ENCODE measurements at places on chromosomes 2 and 18. TPM values are rescaled to one million over a fixed set of nuclear protein-coding genes. Genes with fewer than 3 reads are reported as not detected.
A peak's percentile ranks its signal among the peaks of the same experiment; 100 is the strongest.

DNA sequence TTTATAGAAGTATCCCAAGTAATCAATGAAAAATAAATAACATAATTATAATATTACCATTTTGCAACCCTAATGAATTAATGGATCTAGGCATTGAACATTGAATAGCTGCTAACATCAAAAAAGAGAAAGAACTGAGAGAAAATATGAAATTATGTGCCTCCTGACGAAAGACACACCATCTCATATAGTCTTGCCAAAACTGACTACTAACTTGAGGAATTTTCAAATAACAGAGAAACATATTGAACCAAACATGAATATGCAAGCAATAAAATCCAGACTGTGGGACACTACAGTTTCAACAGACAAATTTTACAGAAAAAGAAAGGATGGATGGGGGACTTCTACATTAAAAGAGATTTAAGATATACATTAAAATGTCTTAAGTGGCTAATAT lies 165.7 kb downstream of the WDPCP start:
- DNase-seq: no peak

DNA sequence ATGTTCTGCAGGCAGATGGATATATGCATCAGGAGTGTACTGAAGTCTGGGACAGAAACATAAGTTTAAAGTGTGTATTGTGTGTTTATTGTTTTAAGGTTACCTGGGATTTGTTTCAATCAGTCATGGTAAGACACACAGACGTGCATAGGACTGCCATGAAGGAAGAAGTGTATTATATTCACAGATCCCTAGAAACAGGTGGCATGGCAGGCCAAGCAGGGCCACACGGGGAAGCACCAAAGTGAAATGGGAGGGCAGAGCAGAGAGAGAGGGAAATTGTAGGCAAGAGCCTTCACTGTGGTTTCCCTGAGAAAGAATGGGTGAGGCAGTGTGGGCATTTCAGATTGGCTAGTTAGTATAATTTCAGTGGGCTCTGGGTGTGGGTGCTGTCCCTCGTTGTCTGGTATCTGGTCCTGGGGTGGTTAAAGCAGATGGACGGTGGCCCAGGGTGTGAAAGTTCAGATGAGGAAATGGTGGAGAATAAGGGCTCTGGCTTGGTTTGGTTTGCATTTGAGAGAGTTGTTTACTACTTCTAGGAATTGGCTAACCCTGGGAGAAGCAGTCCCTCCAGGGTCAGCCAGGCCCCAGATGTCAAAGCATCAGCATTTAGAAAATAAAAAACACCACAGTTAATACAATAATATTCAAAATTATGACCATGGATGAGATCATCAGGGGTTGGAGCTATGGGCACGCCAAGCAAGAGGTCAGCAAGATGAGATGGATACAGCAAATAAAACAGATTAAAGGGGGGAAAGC lies 160.0 kb downstream of the LRRC30 start:
- DNase-seq: no peak

The CTAGE1 gene
- total RNA-seq: not detected

The GAREM2 gene
- 2.4 TPM for total RNA-seq

DNA sequence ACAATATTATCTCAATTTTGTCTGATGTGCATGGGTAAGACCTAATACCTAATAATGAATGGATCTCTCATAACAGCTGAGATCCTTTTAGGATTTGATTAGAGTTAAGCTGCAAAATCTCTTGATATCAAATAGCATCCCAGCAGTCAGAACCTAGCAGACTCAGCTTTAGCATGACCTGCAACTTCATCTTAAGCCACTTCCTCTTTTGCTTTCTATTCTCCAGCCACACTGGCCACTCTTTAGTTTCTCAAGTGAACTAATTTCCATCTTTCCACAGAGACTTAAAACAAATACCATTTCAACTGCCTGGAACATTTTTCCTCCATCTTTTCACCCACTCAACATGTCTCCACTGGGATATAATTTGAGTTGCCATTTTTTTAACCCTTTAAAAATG lies 1251.6 kb upstream of the ZEB2 start:
- no peak for DNase-seq

- no peak for DNase-seq
These were observed 115.1 kb downstream of the CAPN13 start for GRCh38 chr2:30691948-30692828.

DNA sequence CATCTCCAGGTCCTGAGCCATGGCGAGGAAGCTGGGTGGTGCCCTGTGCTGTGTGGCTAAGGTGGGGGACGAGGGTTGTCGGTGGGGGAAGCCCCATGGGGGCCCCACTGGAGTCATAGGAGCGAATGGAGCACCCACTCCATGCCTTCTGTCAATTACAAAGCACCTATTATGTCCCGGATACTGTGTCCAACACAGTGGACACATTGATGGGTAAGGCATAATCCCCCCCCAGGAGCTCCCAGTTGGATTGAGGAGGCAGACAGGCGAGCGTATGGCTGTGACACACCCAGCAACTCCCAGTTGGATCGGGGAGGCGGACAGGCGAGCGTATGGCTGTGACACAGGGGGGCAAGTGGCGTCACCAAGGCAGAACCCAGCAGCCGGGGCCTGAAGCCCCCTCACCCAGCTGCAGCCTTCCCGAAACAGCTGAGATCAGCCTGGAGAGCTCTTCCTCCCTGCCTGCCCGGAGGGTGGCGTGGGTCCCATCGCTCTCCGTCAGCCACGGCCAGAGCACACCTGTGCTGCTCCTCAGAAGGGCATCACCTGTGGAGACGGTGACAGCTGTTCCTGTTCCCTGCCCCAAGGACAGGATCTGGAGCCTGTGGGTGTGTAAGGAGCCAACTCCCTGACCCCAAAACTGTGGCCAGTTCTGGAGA lies 69.6 kb downstream of the HPCAL1 start:
- DNase-seq: no peak

DNA sequence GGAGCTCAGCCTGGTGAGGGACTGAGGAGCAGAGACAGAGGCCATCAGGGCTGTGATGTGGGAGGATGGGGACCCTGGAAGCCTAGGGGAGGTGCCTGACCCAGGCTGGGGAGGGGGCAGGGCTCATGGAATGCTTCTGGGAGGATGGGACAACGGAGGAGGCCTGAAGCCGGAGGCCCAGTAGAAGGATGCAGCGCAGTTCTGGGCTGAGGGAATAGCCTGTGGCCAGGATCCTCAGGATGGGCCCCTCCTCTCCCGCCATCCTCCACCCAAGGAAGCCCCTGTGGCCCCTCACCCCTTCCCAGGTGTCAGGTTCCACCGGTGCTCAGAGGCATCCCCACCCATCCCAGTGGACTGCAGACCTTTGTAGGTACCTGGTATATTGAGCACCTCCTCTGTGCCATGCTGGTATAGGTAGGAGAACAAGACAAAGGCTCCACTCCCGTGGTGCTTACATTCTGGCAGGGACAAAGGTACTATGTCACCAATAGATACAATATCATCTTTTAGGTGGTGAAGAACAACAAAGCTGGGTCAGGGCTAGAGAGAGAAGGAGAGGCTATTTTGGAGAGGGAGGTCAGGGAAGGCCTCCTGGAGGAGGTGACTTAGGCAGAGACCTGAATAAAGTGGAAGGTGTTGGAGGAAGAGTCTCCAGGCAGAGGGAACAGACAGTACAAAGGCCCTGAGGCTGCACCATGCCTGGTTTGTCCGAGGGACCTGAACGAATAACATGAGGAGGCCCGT lies 2.7 kb downstream of the ZAP70 start:
- DNase-seq: no peak

The ZC3H6 gene
- 10.0 TPM for total RNA-seq

GRCh38 chr2:238339395-238339780 lies 19.1 kb downstream of the TRAF3IP1 start:
- peak; percentile 62 for DNase-seq

The ARHGAP25 gene
- total RNA-seq: 43.5 TPM

DNA sequence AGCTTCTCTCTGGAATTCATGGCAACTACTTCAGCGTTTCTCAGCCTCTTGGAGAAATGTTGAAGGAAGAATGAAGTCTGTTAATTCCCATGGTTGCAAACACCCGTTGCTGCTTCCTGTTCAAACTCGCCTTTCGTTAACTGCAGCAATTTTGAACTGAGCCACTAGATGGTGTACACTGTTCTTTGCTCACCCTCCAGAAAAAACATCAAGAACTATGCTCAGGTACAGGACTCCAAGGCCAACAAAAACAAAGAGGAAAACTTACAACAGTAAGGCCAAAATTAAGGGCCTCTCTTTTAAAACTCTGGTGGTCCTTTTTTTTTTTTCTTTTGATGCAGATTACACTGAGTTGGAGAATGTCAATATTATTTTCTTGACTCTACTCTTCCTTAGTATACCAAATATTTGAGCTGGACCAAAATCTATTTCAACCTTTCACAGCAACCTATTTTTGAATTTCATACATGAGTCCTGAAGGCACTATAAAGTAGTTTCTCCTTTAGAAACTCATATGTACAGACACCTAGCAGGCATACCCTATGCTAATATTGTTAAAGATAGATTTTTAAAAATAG lies 58.2 kb downstream of the KLHL14 start:
- DNase-seq: peak; percentile 76

The RFTN2 gene
- 4.5 TPM for total RNA-seq

- no peak for DNase-seq
These were observed 8.1 kb upstream of the IL1A start for GRCh38 chr2:112792419-112792818.

The RTKN gene
- total RNA-seq: 37.0 TPM

DNA sequence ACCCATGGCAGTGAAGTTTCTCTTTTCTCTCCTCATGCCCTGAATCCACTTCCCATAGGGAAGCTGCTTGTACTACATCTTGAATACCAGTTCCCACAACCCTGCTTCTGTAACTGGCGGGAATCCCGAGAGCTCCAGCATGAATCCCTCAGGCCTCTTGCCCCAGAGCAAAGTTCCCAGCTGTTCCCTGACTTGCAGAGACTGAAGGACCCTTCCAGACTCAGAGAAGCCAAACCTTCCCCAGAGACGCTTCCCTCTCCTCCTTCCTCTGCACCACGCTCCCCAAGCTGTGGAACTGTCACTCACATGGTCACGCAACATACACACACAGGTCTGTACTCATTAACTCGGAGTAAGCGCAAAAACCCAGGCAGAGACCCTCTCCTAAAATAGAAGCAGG lies 26.4 kb downstream of the TRAPPC12 start:
- no peak for DNase-seq

The TRIM43B gene
- not detected for total RNA-seq

The TUBA3E gene
- not detected for total RNA-seq

DNA sequence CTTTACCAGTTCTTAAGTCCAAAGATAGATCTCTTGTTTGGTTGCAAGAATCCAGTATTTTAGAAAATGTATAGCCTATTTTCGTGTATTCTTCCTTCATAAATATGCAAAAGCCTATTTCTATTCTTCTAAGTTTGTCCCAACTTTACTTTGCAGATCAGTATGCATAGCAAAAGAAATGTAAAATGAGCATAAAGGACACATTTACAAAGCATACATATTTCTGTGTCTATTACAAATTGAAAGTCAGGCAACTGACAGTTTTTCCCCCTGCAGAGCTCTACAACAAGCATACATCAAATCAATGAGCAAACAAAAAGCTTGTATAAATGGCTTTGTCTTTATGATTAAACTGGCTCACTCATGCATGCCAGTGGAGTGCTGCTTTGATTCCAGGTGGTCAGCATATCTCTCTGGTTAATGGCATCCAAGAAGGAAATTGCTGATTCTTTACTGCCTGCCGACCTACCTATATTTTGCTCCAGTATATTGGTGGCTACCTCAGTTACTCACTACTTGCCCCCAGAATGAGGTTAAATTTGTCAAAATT lies 10.0 kb upstream of the VPS54 start:
- no peak for DNase-seq

The LTBP1 gene
- total RNA-seq: 35.4 TPM
